NCI-H1048 (cell line): ENCODE measurements at places on chromosomes 5 and 9.

DNA sequence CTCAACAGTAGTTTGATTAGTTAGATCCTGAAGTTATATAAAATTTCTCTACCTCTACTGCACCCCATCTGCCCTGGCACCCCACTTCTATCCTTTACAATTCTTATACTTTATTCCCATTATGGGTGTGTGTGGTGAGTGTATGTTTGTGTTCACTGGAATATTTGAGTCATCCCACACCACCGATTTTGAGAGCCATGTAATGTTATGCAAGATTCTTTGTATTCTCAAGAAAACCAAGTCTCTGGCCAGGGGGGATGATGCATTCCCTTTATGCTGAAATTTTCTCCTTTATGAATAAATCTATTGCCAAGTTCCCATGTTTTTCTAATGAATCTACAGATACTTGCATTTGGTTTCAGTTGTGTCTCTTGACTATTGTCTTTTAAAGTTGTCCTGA lies 266.8 kb downstream of the ARHGEF28 start:
- no peak for DNase-seq

DNA sequence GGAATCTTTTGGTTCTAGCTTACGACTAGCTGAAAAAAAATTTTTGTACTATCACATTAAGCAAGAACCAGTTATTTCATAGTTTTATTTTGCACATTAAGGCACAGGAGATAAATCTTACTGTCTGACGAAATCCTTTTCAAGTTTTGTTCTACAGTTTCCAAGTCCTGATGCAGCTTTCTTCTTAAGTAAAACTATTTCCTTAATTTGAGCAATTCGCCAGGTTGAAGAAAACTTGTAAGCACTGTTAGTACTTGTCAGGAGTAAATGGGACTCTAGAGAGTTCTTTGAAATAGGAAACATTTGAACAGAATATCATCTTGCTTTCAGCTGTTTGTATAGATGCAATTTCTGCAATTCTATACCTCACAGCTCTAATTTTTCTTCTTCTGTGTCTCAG lies 318.8 kb upstream of the ELAVL2 start:
- DNase-seq = no peak

GRCh38 chr5:135694012-135694411 lies 115.2 kb upstream of the CXCL14 start:
- no peak for DNase-seq

- no peak for DNase-seq
These were observed 7.4 kb downstream of the PSAT1 start for GRCh38 chr9:78304357-78304756.
